ENCODE measurements at places on chromosomes 2 and 18. TPM values are rescaled to one million over a fixed set of nuclear protein-coding genes. Genes with fewer than 3 reads are reported as not detected.

- DNase-seq = no peak
Measured at GRCh38 chr2:12244070-12244469, 472.7 kb upstream of the TRIB2 start.

- DNase-seq = no peak
Measured at GRCh38 chr2:55901322-55901721, 22.3 kb downstream of the EFEMP1 start.

- DNase-seq = no peak
Measured at GRCh38 chr18:30298769-30299168, 743.8 kb downstream of the DSC3 start.

DNA sequence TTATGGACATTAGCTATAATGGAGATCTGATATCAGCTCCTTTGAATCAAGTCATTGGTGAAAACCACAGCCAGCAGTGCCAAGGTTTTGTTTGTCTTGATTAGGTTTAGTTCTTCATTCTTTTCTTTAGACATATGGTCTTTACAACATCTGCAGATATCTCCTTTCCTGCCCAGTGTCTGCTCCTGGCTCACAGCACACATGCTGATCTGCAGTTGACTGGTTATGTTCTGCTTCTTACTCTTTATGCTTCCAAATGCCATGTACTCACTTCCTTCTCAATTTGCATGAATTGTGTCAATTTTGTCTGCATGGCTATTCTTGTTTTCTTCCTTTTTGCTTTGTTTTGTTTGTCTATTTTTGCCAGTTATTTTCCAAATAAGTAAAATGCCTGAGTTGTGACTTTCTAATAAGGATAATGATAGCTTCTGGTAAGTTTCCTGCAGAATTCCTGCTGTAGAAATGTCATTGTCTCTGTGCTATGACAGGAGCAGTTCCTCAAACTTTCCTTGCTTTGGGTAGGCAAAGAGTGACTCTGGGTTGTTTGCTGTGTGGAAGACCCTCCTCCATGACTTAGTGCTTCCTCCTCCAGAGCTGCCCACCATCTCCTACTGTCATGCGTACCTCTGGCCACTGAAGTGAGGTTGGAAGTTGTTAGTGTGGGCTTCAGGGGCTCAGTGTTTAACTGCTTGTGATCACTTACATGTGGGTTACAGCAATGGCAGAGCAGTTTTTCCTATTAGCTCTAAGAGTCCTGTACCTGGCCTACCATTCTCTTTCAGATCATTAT is 8.2 kb downstream of the ARHGAP25 start:
- DNase-seq = no peak

DNA sequence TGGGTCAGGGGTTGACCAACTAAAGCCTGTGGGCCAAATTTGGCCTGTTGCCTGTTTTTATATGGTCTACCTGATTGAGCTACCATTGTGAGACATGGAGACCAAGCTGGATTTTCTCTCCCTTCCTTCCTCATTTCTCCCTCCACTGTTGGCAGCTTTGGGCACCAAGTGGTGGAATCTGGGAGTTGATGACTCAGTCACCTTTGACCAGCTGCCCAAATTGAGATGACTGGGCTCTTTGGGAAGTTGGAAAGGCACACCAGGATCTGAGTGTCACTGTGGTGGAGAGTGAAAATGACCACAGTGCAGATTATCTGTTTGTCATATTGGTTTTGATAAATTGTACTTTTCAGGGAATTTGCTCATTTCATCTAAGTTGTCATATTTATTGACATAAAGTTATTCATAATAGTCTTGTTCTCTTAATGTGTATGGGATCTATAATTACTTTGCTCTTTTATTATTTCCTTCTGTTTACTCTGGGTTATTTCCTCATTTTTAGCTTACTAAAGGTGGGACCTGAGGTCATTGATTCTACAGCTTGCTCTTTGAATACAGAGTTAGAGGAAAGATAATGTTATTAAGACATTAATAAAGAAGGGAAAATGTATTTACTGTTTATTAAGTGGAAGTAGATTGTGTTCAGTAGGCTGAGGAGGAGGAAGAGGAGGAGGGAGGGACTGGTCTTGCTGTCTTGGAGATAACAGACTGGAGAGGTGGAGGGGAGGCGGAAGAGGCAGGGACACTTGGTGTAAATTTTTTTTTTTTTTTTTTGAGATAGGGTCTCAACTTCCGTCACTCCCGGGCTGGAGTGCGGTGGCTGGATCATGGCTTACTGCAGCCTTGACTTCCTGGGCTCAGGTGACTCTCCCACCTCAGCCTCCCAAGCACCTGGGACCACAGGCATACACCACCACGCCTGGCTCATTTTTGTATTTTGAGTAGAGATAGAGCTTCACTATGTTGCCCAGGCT is 31.8 kb downstream of the AGFG1 start:
- DNase-seq = no peak

Gene EPHA4
- 37.6 TPM for total RNA-seq

Measured in ovary (tissue), 10 donors.